Endothelial cell of umbilical vein (primary cell): ENCODE measurements at places on chromosomes 5 and 9.

- DNase-seq = no peak
These were observed 10.0 kb downstream of the PLPPR1 start for GRCh38 chr9:101038488-101038887.

DNA sequence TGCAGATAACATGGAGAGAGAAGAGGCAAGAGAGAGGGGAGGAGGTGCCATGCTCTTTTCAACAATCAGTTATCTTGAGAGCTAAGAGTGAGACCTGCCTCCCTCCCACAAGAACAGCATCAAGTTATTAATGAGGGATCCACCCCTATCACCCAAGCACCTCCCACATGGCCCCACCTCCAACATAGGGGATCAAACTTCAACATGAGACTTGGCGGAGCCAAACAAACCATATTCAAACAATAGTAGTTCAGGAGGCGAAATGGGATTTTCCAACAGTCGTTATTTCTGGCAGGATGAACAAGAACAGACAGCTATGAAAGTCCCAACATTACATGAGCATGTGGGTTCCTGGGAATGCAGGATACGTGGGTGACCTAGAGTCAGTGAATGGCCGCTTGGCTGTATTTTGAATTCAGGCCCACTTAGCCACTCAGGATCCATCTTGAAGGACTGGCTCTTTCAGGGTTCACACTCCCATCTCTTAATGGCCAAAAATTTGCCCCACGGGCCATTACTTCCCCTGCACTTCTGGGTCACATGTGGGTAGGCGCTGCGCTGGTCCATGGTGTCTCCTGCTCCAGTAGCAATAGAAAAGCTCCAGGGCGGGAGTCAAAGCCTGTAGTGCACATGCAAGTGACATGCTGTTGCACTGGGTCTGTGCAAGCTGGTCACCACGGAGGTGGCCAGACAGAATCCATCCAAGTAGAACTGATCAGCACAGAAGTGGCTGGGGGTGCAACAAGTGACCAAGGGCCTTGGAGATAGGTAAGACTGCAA is 7.1 kb upstream of the FAF2 start:
- DNase-seq = peak; percentile 67

DNA sequence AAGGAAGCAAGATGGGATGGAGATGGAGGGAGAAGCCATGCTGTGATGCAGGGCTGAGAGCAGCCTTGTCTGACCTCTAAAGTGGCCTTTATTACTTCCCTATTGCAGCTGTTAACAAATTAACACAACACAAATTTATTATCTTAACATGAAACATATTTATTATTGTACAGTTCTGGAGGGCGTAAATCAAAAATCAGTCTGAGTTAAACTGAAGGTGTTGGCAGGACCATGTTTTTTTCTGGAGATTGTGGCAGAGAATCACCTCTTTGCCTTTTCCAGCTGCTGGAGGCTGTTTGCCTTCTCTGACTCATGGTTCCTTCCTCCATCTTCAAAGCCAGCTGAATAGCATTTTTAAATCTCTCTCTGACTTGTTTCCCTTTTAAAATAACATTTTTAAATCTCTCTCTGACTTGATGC is 7.2 kb upstream of the MCC start:
- DNase-seq = peak; percentile 88

- no peak for DNase-seq
These were observed 35.5 kb downstream of the PLGRKT start for GRCh38 chr9:5402217-5402616.

GRCh38 chr9:16031971-16032370 is 479.1 kb downstream of the CCDC171 start:
- DNase-seq = no peak

GRCh38 chr5:179292681-179293635 is 52.3 kb downstream of the ADAMTS2 start:
- no peak for DNase-seq

- no peak for DNase-seq
These were observed 53.7 kb upstream of the SMIM15 start for GRCh38 chr5:61215996-61216395.

- no peak for DNase-seq
These were observed 181.6 kb downstream of the AOPEP start for GRCh38 chr9:94908011-94908563.

DNA sequence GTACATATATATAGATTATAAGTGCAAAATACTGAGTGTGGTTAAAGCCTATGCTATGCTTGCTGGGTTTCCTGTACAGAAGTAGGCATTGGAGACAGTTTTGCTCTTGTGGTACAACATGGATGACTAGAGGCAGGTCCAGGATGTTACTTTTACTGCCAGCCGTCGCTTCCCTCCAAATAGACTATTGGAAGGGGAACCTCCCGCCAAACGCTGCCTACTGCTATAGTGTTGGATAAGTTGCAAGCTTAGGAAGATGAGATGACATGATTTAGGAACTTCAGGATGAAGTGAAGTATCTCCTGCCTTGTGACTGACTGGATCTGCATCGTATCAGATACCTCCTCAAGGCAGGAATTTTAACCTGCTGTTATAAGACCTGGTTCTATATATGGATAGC is 30.9 kb downstream of the JAK2 start:
- no peak for DNase-seq

GRCh38 chr9:34197756-34198711 is 19.2 kb downstream of the UBAP1 start:
- no peak for DNase-seq

GRCh38 chr9:127059030-127059429 is 63.4 kb downstream of the ANGPTL2 start:
- DNase-seq = no peak

GRCh38 chr9:98584059-98584458 is 124.7 kb downstream of the GABBR2 start:
- DNase-seq = peak; percentile 38

DNA sequence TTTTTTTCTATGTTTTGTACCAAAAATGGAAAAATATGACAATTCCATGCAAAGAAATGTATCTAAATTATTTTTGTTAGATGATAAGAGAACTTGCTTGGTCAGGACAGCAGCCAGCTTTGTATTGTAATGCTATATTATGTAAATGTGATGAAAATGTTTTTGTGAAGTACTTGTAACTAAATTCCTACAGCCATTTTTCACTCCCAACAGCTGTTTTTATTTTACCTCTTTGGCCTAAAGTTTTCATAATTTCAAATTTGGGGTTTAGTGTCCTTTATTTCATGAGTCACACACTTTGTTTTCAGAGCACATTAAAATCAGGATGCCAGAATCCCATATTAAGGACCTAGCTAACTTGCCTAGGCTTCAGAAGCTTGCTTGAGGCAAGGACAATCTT is 64.1 kb downstream of the WDR41 start:
- DNase-seq = no peak

DNA sequence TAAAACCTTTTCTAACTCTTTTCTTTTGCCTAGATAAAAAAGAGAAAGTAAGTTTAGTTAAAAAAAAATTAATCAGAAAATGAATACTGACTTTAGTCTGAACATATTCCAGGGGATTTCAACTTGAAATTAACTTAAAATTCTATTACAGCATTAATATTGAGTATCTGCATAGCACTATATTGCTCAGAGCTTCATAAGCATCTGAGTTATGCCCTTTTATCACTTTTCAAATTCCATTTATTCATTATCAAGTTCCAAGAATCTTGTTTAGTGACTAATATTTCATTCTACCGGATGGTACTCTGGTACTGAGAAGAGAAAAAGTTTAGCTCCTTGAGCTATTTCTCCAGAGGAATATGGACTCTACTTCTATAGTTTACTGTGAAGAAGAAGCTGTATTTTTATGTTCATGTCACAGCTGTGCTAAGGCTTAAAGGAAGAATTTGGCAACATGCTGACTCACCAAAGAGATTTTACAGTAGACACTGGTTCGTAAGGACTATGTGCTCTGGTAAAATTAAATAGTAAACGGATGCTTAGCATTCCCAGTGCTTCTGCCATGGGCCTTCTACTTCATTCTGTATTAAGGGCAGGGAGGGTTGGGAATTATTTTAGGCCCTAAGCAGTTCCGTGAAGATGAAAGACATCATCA is 285.2 kb upstream of the SEMA6A start:
- no peak for DNase-seq

GRCh38 chr5:160419458-160420330 is 813 bp upstream of the SLU7 start:
- DNase-seq = no peak

GRCh38 chr5:58517198-58517597 is 26.0 kb downstream of the GAPT start:
- no peak for DNase-seq

DNA sequence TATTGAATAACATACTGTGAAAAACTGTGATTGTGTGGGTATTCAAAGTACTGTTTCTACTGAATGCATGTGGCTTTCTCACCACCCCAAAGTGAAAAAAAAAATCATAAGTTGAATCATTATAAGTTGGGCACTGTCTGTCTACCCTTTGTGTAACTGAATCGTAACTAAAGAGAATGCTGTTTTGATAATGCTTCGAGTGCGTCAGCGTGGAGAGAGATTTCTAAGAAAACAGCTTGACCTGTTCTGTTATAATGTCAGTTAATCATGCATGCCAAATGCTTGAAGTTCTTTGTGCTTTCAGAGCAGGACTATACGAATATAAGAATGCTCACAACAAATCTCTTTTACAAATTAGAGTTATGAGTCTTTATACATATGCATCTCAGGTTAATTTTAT is 148.8 kb upstream of the SGCD start:
- DNase-seq = no peak

GRCh38 chr5:111069839-111070238 is 1.7 kb upstream of the TSLP start:
- DNase-seq = no peak

- DNase-seq = no peak
These were observed 496.0 kb upstream of the CLINT1 start for GRCh38 chr5:158354958-158355357.

- DNase-seq = peak; percentile 90
These were observed at the start of gene DPYSL3 for GRCh38 chr5:147509710-147510651. Gene DPYSL3 (minus strand): TSS chr5:147510068. CDS start chr5:147509858, 210 bp downstream.

- DNase-seq = no peak
These were observed 49.9 kb upstream of the DAPK1 start for GRCh38 chr9:87447547-87448432.

DNA sequence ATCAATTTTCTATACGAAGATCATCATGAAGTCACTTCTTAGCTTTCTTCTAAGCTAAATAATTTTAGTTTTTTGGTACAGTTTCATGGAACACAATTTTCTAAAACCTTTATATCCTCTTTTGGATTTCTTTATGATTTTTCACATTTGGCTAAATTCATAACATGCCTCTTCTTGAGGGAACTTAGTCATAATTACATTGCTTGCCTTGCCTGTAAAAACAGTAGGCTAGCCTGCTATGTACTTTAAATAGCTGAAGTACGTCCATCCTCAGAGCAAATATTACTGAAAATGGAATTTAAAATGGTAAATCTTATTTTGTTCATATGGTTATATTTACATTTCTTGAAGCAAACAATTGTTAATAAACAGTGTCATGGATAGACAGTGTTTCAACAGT is 225.0 kb downstream of the VPS13A start:
- no peak for DNase-seq

- no peak for DNase-seq
These were observed 7.1 kb downstream of the MED10 start for GRCh38 chr5:6371079-6371810.

GRCh38 chr5:147893820-147894219 is 12.5 kb downstream of the C5orf46 start:
- peak; percentile 84 for DNase-seq

GRCh38 chr5:102809033-102809432 is 53.9 kb downstream of the PAM start:
- DNase-seq = no peak

DNA sequence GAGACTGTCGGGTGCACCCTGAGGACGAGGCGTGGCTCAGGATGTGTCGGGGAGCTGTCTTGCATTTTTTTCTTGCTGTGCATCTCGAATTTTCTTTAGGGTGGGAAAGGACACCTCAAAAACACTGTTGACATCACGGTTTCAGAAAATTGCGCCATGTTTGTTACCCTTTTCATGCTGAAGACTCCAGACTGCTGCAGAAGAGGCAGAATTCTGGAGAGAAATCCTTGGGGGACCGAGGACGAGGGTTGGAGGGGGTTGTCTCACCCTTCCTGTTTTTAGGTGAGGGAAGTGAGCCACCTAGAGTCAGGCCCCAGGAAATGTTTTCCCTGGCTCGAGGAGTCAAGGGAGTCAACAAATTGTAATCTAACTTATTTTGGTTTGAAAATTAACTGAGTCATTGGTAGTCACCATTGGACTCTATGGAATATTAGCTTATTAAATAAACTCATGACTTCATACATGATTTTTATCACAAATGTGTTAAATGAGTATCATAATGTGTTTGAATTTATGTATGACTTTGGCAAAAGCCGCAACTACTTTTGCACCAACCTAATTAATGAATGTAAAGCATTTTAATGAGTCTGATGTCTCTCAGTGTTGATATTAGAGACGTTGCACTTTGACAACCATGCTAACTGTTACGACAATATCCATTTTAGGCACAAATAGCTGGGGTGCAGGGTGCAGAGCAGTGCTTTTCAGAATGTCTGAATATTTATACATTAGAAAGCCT is 724 bp upstream of the LYSMD3 start:
- DNase-seq = peak; percentile 79

DNA sequence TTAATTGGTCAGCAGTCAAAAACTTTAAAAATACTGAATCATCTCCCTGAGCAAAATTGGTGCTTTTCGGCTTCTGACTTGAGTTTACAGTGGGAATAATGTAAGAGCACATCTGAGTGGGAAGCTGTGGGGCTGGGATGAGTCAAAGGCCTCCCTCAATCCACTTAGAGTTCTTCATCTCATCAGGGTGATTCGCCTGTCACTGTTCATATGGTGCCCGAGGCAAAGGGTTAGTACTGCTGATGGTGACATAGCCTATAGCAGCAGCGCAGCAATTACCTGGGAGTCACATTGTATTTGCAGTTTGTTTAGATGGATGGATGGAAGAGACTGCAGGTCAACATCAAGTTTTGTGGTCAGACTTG is 113.8 kb upstream of the ZNF608 start:
- DNase-seq = no peak

GRCh38 chr9:14992081-14992480 is 81.9 kb upstream of the FREM1 start:
- no peak for DNase-seq

- no peak for DNase-seq
These were observed 155.1 kb downstream of the MAT2B start for GRCh38 chr5:163660486-163660885.

DNA sequence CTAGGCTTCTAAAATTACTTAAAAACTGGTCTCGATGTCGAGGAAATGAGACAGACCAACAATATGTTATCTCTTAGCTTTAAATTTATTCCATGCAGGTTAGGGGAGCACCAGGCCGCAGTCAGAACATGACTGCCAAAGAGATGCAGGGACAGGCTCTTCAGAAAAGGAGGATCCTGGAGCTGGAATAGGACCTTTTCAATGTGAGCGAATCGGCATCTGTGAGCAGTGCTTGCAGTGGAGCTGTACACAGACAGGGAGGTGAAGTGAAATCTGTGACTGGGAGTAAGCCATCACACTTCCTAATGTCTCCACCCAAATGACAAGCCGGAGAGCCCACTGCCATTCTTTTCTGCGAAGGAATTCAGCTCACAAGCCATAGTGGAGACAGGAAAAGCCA is 78.2 kb downstream of the EFNA5 start:
- no peak for DNase-seq

- DNase-seq = peak; percentile 14
These were observed 758.6 kb upstream of the DMAC1 start for GRCh38 chr9:8558176-8558575.

- no peak for DNase-seq
These were observed 250.3 kb downstream of the TRIM32 start for GRCh38 chr9:116937361-116937760.
